ENCODE measurements at places on chromosomes 16 and 17.

DNA sequence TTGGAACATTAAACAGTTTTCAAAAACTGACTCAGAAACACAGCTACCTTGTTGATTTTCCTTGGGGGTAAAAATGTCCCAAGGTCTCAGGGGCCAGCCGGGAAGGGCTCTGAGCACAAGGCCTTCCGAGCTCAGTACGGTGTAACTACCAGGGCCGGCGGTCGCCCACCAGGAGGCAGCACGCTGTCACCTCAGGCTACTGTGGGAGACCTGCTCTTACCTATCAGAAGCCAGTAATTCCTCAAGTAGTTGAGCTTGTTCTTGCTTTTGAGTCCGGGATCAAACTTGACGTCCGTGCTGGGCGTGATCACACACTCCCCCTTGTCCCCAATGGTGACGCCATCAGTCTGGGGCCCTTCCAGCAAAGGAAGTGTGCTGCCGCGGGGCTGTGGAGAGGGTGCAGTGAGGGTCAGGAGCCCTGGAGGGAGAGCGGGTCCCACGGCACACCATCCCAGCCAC, 43.4 kb upstream of the ICAM2 start:
- DNase-seq, result no peak

GRCh38 chr17:29149431-29150064, 30.6 kb downstream of the MYO18A start:
- DNase-seq, result no peak

DNA sequence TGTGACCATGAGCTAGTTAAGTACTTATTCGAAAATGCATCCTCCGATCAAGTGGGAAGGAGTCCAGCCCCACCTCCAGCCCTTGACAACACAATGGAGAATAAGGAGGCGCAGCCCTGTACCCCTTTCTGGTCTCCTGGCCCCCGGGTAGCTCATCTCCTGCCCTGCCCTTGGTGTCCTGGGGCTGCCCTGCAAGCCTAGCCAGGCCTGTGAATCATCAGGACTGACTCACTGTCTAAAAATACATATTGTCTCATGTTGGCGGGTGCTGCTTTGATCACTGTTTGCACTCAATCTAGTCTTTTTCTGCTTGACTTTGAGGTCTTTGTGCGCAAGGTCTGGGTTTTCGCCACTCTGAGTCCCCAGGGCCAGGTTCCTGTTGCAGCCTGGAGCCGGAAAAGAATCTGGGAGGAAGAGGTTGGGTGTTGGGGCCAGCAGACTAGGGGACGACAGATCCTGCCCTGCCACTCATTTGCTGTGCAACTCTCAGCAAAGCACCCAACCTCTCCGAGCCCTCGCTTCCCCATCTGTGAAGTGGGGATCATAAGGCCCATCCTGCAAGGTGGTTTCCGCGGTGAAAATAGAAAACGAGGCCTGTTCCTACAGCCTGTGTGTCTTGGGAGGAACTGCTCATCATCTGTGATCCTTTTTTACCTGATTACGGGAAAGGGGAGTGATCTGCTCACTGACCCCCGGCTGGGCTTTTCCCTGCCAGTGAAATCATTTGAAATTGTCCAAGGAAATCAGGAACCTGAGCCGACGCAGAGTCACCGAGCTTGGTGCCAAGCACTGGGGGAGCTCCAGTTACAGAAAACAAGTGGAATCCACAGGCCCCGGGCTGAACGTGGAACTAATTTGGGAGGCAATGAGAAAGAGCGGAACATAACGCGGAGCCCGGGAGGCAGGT, 230.4 kb downstream of the PARN start:
- DNase-seq, result no peak

GRCh38 chr17:71866095-71866494, 254.7 kb upstream of the SOX9 start:
- no peak for DNase-seq

DNA sequence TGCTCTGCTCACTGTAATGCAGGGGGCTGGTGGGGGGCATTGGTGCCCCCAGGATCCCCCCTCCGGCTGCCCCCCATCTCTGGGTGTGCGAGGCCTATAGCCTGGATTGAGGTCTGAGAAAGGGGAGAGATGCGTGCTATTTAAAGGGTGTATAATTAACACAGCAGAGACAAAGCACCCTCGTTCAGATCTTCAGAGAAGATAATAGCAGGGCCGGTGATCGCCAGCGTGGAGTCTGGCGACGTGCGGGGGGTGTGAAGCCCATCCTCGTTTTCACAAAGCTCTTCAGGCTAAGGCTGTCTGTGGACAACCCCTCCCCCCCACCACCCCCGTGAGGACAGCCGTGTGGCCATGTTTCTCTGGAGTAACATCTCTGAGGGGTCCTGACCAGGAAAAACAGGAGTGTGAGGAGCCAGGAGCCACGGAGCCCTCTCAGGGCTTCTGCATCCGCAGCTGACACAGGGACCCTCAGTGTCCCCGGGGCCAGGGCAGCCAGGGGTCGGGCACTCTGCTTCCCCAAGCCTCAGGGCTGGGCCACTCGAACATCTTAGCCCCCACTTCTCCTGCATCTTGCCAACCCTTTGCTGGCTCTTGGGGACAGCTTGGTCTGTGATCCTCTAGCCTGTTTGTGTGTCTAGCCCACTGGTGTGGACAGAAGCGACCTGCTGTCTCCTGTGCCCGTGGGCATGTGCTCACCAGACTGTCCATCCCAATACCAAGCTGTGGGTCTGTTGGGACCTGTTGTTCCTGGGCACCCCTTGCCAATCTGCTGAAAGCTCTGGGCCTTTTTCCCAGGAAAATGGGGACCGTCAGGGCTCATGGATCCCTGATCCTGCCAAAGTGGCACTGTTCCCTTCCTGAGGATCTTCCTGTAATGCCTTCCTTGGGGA, 58.9 kb downstream of the BAIAP2 start:
- DNase-seq, result no peak

DNA sequence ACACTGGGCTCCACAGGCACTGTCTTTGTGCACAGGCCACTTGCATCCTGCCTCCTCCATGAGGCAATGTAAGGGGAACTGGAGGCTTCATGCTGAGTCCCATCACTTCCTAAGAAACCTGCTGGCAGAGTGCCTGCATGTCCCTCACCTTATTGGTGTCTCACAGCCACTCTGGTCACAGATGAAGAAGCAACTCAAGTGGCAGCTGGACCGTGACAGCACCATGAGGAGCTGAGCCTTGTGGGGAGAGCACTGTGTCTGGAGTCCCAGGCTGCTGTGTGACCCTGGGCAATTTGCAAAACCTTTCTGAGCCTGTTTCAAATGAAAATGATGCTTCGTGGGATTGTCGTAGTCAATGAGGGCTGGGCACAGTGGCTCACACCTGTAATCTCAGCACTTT, 19.5 kb downstream of the ANKRD40 start:
- DNase-seq, result no peak

DNA sequence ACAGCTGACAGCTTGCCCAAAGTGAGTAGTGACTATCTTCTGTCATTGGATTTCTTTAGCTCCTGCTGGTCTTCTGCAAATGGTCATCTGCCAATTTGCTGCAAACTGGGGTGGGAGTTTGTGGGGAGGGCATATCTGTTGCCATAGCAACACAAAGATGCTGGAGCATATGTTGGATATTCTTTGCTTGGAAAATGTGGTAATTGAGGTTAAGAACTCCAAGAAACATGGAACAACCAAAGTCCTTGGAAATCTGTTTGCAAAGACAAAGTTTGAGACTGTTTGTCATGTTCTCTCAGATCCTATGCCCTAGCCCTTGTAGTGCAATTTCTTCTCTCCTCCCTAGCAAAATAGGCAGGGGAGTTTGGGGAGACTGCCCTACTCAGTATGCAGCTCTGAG, 155.3 kb downstream of the PRKCB start:
- DNase-seq, result no peak

DNA sequence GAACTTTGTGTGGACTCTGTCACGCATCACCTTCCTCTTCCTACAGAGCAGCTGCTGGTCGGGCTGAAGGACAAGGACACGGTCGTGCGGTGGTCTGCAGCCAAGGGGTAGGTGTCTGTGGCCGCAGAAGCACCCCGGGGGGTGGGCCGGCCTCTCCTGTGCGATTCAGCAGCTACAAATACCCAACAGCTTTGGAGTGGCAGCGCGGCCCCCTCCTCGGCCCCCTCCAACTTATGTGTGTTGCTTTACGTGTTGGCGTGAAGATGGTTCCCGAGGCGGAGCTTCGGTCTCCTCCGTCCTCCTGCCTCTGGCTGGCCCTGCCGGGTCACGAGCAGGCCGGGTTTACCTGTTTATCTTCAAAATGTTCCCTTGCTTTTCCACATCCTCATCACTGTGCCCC, 32.3 kb downstream of the ZNF750 start:
- no peak for DNase-seq

DNA sequence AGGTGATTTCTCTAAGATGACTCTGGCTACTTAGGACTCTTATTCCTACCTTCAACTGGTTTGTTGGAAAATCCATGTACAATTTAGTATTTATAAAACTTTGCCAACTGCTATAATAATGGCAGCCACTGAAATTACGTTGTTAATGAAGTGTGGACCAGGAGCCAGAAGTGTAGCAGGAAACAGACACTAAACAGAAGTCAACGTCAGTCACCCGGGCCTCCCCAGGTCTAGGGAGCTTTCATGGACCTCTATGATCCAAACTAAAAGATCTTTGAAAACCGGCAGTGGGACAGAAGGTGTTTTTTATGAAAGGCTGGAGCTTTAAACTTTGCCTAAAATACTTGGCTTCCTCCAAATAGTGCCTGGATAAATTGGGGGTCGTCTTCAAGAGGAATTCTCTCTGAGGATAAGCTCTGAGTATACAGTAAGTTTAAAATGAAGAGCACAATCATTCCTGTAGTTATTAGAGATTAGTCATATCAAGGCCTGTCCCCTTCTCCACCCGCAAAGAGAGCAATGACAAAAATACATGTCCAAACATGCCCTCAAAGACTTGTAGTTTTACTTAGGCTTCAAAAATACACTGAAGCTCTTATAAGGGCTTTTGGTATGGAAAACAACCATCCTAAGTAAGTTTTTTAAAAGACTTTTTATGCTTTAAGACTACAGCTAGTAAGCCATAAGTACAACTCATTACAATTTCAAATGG, 34.6 kb downstream of the DCUN1D3 start:
- no peak for DNase-seq

DNA sequence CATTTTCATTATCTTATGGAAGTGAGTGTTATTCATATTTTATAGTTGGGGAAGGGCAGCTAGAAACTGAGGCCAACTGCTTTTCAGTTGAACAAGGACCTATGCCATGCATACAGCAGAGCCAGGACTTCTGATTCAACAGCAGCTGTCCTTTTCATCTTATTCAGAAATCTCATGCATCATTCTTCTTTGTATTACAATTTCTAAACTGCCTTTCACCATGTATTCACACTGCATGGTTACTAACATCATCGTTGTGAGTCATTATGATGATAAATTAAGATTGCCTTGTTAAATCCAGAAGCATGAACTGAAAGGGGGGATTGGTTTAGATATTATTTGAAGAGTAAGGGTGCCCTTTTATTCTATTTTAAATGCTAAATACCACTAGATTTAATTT, 1470.1 kb upstream of the GOT2 start:
- DNase-seq, result no peak

DNA sequence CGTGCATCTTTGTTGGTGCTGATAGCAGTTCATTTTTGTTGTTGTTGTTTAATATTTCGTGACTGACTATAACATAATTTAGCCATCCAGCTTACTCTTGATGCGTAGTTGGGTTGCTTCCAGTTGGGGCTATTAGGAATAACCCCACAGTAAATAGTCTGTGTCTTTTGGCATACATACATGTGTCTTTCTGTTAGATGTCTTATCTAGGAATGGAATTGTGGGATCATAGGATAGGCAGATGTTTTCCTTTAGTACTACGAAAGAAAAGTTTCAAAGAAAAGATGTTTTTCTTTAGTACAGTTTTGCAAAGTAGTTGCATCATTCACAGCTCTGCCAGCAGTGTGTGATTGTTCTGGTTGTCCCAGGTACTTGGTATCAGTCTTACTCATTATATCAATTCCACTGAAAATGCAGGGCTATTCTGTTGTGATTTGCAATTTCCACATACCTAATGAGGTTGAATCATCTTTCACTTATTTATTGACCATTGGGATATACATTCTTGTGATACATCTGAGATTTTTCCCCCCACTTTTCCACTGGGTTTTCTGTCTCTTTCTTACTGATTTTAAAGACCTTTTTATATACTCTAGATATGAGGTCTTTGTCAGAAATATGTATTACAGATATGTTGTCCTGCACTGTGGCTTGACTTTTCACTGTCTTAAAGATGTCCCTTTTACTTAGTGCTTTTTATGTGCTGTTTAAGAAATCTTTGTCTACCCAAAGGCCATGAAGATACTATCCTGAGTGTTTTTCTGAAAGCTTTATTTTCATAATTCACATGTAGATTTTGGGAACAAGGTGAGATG, 173.3 kb downstream of the MRTFB start:
- no peak for DNase-seq

DNA sequence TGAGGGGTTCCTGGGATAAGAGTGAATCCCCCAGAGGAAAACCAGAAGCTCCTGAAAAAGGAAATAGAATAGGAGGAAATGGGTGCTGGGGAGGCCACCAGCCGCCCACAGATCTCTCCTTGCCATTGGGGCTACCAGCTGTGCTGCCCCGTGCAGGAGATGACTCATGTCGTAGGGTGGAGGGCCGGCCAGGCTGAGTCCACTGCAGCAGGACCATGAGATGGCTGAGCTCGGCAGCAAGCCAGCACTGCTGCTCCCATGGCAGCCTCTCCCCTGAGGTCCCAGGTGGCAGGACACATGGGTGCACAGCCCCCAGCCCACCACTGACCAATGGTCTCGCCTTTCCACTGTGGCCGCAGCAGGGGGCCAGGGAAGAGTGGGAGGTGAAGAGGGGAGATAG, 95.5 kb downstream of the GNAO1 start:
- no peak for DNase-seq

- no peak for DNase-seq
Measured at GRCh38 chr16:53055541-53056391, 975 bp downstream of the CHD9 start.

GRCh38 chr16:87465306-87465705, 27.5 kb downstream of the ZCCHC14 start:
- no peak for DNase-seq

Data from cerebellar nuclear complex (tissue), 1 donor.